ENCODE measurements at places on chromosomes 16 and 17. TPM values are rescaled to one million over a fixed set of nuclear protein-coding genes. Genes with fewer than 3 reads are reported as not detected.

The CCR7 gene
- total RNA-seq: not detected

The P4HB gene
- total RNA-seq: 815 TPM

The GAS2L2 gene
- total RNA-seq: not detected

The SMARCD2 gene
- total RNA-seq: 64.8 TPM

The GRB2 gene
- total RNA-seq: 65.3 TPM

The RASL10B gene
- 6.4 TPM for total RNA-seq

The LRRC75A gene
- 2.9 TPM for total RNA-seq

The SDR42E2 gene
- not detected for total RNA-seq

DNA sequence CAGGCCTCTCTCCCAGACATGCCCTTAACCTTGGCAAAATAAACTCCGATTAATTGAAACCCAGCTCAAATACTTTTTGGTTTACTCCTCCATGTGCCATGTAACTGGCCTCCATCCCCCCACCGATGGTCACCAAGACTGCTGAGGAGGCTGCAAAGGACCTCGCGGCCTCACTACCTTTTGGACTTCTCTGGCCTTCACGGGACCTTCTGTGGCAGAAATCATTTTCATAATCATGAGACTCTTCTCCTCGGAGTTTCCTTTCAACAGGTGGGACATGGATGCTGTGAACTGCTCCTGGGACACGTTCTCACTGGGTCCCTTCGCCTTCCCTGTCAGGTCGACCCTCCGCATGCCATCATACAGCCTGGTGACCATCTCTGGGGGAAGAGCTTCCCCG, 9.0 kb downstream of the MEAK7 start:
- no peak for DNase-seq

DNA sequence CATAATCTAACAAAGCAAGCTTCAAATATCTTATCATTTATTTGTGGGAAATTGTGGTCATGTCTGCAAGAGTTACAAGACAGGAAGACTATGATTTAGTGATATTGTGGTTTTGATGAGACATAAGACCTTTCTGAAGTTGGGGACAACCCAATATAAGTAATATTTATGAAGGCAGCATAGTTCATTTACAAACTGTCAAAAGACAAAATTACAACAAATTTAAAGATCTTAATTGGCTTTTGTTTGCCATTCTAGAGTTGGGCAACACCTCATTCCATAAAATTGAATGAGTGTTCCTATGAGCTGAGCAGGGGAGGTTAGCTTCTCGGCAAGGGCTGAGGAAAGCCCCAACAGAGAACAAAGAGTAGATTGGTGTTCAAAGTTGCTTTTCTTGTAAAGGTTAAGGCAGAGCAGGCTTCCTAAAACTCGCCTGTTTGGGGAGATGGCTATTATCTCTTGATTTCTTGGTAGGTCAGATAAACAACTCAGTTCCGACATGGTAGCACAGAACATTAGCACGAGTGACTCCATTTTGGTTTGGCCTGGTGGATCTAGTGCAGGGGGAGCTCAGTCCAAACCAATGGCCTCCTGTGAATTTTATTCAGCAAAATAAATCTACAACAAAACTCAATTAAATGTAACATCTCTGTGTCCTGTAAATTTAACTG, 10.9 kb upstream of the MMD start:
- no peak for DNase-seq

DNA sequence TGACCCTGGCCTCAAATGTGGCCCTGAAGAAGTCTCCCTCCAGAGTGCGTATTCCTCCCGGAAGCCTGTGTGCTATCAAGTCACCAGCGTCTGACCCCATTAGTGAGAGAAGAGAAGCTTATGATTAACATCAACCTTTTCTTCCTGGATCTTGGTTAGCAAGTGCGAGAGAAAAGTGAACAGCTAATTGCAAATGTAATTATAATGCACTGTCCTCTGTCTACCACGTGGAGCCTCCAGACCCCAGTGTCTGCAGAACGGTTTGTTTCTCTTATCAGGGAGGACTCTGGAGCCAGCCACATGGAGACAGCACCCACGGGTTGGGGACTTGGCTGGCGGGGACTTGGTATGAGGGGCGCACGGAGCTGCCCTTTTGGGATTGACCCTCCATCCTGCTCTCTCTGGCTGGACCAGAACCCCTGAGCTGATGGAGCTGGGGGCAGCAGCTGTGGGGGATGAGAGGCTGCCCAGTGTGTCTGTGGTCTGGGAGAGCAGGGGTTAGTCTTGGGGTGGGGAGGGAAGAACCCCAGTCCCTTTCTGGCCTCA, 5.7 kb upstream of the TAC4 start:
- no peak for DNase-seq

GRCh38 chr16:67071476-67072048, 38.2 kb upstream of the PHAF1 start:
- DNase-seq: no peak

DNA sequence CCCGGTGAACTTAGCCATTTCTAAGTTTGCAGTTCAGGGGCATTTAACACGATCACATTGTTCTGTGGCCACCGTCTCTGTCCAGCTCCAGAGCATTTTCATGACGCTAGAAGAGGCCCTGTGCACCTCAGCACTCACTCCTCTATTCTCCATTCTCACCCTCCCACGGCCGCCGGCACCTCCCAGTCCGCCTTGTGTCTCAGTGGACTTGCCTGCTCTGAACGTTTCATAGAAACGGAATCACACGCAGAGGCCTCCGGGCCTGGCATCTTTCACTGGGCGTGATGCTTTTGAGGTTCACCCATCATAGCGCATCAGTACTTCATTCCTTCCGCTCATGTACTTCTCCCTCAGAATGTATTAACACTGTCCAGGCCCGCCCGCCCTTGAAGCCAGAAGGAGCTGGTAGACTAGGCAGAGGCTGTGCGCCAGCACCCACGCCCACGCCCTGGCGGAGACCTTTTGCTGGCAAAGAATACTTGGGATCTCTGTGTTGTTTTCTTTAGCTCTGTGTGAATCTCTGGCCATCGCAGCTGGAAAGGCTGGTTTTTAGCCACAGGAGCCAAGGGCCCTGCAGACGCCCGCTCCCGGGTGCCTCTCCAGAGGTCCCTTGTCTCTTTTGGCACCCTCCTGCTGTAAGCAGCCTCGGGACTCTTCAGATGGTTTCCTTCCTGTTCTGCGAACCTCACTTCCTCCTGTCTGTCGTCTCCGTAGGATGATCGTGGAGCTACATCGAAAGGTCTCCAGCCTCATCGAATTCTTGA, 23.4 kb upstream of the JPT2 start:
- no peak for DNase-seq

GRCh38 chr17:19470530-19471261, 59.7 kb downstream of the RNF112 start:
- no peak for DNase-seq

DNA sequence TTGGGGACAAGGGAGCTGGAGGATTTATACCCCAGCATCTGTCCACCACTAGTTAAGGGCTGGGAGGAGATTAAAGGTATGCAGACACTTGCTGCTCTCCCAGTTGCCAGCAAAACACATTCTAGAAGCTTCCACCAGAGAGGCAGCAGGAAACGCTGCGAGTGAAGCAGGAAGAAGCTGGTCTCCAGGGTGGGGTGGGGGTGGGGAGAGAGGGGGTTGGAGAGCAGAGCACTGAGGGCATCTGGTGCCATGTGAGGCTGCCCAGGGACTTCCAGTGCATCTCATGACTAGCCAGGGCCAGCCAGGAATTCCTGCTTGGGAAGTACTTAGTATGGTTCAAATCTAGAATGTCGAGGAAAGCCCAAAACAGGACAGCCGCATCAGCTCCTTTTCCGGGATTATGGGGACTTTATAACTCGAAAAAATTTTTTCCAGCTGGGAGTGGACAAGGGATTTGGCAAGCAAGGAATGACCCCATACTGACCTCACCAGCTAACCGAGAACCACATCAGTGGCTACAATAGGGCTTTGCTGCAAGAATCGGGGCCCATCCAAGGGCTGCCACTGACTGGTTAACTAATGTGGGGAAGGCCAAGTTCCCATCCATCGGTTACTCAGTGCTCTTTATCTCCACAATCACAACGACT, 26.2 kb upstream of the AXIN2 start:
- DNase-seq: no peak

DNA sequence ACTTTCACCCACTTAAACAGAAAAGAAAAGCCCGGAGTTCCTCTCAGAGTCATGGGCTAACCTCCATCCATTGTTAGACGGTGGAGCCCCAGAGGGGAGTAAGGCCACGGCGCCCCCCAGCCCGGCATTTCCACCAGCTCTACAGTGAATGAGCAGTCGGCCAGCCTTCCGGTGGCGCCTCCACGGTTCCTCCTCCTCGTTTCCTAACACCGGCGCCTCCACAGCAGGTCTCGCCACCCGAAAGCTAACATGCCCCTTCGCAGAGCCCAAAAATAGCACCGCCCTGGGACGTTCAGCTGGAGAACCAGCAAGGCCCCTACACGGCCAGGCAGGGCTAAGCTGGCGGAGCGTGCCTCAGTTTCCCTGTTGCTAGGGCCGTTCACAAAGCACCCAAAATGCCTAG, 858 bp downstream of the MMD start:
- no peak for DNase-seq

DNA sequence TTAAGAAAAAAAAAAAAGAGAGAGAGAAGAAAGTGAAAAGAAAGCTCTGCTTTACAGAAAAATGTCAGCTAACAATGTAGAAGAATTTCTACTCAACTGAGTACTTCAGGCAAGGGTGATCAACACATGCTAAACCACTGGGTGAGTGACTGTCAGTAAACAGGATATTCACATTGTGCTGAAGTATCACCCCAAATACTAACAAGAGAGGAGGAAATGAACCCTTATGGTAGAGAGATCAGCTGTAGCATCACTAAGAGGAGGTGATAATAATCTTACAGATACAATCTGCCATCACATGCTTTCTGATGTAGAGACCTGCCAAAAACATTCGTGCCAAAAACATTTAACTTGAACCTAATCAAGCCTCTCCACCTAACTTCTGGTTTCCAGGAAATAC, 30.7 kb upstream of the ICAM2 start:
- no peak for DNase-seq

DNA sequence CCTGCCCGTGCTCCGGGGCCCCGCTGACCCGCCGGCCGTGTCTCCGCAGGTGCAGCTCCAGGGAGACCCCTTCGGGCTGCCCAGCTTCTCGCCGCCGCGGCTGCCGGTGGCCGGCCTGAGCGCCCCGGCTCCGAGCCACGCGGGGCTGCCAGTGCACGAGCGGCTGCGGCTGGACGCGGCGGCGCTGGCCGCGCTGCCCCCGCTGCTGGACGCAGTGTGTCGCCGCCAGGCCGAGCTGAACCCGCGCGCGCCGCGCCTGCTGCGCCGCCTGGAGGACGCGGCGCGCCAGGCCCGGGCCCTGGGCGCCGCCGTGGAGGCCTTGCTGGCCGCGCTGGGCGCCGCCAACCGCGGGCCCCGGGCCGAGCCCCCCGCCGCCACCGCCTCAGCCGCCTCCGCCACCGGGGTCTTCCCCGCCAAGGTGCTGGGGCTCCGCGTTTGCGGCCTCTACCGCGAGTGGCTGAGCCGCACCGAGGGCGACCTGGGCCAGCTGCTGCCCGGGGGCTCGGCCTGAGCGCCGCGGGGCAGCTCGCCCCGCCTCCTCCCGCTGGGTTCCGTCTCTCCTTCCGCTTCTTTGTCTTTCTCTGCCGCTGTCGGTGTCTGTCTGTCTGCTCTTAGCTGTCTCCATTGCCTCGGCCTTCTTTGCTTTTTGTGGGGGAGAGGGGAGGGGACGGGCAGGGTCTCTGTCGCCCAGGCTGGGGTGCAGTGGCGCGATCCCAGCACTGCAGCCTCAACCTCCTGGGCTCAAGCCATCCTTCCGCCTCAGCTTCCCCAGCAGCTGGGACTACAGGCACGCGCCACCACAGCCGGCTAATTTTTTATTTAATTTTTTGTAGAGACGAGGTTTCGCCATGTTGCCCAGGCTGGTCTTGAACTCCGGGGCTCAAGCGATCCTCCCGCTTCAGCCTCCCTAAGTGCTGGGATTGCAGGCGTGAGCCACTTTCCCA, 5.9 kb downstream of the CTF1 start:
- DNase-seq: peak; percentile 80
